ENCODE measurements at places on chromosomes 13 and 19.
A peak's percentile ranks its signal among the peaks of the same experiment; 100 is the strongest.

DNA sequence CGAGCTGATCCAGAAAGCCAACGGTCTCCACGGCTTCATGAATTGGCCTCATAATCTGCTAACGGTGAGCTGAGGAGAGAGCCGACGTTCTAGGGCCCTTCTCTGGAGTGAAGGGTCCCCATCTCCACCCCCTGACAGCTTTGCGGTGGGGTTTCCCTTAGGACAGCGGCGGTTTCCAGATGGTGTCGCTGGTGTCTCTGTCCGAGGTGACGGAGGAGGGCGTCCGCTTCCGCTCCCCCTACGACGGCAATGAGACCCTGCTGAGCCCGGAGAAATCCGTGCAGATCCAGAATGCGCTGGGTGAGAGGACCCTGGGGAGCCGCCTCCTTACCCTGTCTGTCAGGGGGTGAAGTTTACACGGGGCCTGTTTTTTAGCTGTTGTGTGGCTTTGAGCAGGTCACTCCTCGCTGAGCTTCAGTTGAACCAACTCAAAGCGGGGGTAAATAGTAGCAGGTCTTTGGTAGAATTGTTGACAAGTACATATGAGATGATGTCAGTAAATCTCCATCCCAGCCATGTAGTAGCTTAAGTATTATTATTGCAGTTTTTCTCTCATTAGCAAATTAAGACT, 801 bp downstream of the QTRT1 start:
- peak overlapping the region; percentile 80 for H3K4me3 ChIP-seq
- DNase-seq, result no peak
- H3K36me3 ChIP-seq, result no peaks in the 10 kb centered on the region

- H3K4me1 ChIP-seq, result no peaks in the 10 kb centered on the region
- H3K36me3 ChIP-seq, result no peaks in the 10 kb centered on the region
- no peak overlapping the region for H3K27ac ChIP-seq
- no peak for DNase-seq
- no peak overlapping the region for H3K4me3 ChIP-seq
- no peaks in the 10 kb centered on the region for H3K27me3 ChIP-seq
These were observed 11.4 kb upstream of the STARD13 start for GRCh38 chr13:33296793-33297425.

- no peak overlapping the region for H3K4me3 ChIP-seq
- H3K27ac ChIP-seq, result no peak overlapping the region
- H3K4me1 ChIP-seq, result no peaks in the 10 kb centered on the region
- no peaks in the 10 kb centered on the region for H3K36me3 ChIP-seq
- no peaks in the 10 kb centered on the region for H3K27me3 ChIP-seq
These were observed 74.2 kb downstream of the TSHZ3 start for GRCh38 chr19:31275068-31275334.

- no peak overlapping the region for H3K4me3 ChIP-seq
- H3K27me3 ChIP-seq, result no peaks in the 10 kb centered on the region
- no peak overlapping the region for H3K27ac ChIP-seq
- H3K36me3 ChIP-seq, result peaks cover 16% of the 10 kb centered on the region
- H3K4me1 ChIP-seq, result peaks cover 15% of the 10 kb centered on the region
These were observed 3.4 kb downstream of the CC2D1A start for GRCh38 chr19:13909430-13909829.

DNA sequence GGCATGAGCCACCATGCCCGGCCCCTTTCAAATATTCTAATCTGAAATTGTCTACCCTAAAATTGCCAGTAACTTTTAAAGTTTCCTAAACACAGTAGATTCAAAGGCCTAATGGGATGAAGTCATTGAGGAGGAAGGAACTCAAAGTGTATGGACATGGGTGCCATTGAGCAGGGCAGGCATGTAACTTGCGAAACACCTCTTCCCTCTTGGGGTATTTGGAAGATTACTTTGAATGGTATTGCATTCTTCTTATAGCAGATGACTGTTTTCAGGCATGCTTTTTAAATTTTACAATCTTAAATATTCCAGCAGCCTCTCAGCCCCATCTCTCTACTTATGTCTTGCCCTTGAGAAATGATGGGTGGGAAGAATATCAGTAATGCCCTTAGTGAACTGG, 21.0 kb downstream of the TM9SF2 start:
- no peak overlapping the region for H3K27ac ChIP-seq
- H3K4me1 ChIP-seq, result peaks cover 4% of the 10 kb centered on the region
- peaks cover 51% of the 10 kb centered on the region for H3K36me3 ChIP-seq
- no peaks in the 10 kb centered on the region for H3K27me3 ChIP-seq

- H3K27ac ChIP-seq, result no peak overlapping the region
- H3K36me3 ChIP-seq, result no peaks in the 10 kb centered on the region
- H3K4me1 ChIP-seq, result no peaks in the 10 kb centered on the region
- no peak overlapping the region for H3K4me3 ChIP-seq
These were observed 17.6 kb upstream of the POSTN start for GRCh38 chr13:37616131-37616530.

DNA sequence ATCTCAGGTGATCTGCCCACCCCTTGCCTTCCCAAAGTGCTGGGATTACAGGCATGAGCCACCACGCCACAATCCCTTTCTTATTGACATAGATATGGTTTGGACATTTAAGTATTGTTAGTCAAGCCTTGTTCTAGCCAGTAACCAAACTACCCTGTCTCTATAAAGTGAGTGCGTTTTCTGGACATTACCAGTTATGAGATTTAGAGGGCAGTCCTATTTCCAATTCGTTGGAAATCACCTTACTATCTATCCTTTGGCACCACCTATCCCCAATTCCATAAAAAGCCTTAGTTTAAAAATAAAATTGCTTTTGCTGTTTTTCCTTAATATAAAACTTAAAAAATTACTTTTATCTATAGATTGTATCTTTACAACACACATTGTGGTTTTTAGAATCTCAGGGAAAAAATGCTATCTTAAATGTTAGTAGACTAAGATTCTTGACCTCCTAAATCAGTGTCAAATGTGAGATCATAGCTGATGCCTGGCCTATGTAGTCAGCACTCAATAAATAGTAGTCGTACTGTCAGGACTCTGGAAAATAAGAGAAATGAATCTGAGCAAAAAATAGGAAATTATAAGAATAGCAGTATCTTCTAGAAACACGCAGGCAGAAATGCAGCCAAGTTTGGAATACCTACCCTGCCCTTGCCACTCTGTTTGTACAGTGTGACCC, 57.0 kb downstream of the NUFIP1 start:
- H3K4me3 ChIP-seq, result no peak overlapping the region
- no peaks in the 10 kb centered on the region for H3K27me3 ChIP-seq
- no peak for DNase-seq
- H3K4me1 ChIP-seq, result no peaks in the 10 kb centered on the region

- H3K4me1 ChIP-seq, result no peaks in the 10 kb centered on the region
- H3K27me3 ChIP-seq, result no peaks in the 10 kb centered on the region
- no peak for DNase-seq
- H3K27ac ChIP-seq, result no peak overlapping the region
These were observed 51.3 kb downstream of the GPALPP1 start for GRCh38 chr13:45040622-45041021.
